NCI-H1436 treated with DMSO at 0.1 percent for 48 hours (cell line): ENCODE measurements at places on chromosomes 7 and 10.

DNA sequence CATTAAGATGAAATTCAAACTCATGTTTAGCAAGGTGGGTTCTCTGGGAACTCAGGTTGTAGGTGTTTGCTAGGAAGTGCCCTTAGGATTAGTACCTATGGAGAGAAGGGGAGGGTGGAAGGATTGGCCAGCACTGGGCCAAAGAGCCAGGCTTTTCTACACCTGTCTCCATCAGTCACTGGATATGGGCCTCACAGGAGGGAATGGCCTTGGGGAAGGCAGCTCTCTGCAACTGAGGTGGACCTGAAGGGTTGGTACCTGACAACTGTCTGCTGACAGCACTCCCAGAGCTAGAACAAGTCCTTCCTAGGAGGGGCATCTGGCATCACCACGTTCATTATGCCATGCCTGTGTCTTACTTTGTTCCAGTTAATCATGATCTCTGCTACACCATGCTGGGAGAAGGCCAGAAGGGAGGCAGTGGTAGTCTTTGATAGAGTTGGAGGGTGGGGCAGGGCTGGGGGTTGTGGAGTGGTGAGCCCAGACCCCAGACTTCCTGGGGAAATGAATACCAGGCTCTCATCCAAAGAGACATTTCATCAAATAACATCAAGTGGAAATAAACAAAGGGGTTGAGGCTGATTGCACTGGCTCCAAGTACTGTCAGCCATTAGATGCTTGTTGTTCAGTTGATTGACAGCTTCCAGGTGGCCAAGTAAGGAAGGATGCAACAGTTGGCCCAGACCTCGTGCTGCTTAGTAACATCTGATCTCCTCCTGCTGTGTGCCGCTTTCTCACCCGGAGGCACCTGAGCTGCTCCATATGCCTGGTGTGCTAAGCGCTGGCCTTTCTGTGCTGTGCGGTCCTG is 70.6 kb upstream of the PIK3CG start:
- DNase-seq, result no peak

- no peak for DNase-seq
Observed at GRCh38 chr7:79037001-79037400, 416.5 kb downstream of the MAGI2 start.

GRCh38 chr10:112124866-112125265 is 58.7 kb downstream of the GPAM start:
- DNase-seq, result no peak

- DNase-seq, result no peak
Observed at GRCh38 chr10:119734396-119735332, 8.8 kb downstream of the INPP5F start.

DNA sequence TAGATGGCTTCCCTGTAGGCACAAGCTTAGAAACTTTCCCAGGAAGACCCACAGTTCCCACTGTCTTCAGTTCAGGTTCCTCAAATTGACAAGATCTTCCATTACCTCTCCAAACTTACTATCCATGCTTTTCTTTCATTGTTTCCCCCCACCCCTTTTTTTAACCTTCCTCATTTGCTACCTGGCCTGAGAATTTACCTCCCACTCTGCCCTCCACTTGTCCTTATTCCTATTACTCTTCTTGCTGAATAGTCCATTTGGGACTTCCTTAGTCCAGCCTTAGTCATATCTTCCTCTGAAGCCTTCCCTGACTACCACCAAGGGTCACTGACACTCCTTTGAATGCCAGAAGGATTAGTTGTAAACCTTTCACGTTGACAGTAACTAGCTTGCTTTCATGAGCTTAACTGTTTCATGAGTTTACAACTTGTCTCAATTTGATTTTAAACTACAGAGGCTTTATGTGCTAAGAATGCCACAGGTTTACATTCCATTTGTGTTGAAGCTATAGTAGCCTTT is 1.2 kb upstream of the CALU start:
- no peak for DNase-seq

DNA sequence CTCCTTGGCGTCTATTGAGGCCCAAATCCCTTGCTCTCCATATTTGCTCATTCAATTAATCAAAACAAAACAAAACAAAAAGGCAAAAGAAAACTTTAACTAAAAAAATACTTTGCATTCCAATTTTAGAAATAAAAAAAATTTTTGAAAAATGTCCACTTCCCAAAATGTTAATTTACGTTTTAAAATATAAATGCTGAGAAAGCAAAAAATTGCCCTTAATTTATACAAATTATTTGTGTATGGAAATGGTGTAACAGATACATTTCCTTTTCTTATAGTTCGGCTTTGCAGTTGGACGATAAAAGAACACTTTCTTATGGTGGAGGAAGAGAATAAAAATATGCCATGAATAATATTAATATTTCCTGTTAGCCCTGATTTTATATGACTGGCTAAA is 652.8 kb upstream of the PFKP start:
- DNase-seq, result no peak

GRCh38 chr10:44012921-44013320 is 364.2 kb upstream of the ZNF32 start:
- no peak for DNase-seq

- no peak for DNase-seq
Observed at GRCh38 chr7:116357781-116358670, 141.5 kb upstream of the CAV2 start.

DNA sequence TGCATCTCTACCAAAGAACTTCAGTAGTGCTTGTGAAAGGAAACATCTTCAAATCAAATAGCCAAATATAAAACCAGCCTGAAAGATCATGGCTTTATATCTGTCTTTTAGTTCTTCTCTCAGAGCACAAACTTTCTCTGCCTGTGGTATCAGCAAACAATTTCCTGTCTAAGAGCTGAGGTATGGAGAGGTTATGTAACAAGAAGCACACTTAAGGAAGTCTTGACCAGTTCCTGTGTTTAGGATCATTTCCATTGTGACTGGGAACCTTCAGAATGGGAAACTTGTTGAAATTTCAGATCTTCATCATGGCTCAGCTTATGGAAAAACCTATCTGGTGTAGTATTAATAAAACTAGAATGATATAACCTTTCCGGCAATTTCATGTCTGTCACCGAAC is 148.8 kb downstream of the MBL2 start:
- DNase-seq, result no peak

DNA sequence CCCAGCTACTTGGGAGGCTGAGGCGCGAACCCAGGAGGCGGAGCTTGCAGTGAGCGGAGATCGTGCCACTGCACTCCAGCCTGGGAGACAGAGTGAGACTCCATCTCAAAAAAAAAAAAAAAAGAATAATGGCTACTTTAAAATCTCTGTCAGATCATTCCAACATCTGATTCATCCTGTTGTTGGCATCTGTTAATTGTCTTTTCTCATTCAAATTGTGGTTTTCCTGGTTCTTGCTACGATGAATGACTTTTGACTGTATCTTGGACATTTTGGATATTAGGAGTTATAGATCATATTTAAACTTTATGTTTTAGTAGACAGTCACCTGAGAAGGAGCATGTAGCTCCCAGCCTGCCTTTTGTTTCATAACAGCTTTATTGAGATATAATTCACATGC is 8.5 kb downstream of the TPST1 start:
- DNase-seq, result no peak

DNA sequence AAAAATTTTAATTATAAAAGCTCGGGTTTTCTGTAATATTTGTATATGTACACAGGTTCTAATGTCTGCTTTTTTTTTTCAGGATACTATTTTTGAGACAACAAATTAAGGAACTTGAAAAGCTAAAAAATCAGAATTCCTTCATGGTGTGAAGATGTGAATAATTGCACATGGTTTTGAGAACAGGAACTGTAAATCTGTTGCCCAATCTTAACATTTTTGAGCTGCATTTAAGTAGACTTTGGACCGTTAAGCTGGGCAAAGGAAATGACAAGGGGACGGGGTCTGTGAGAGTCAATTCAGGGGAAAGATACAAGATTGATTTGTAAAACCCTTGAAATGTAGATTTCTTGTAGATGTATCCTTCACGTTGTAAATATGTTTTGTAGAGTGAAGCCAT is 57.9 kb upstream of the BAMBI start:
- DNase-seq, result no peak

GRCh38 chr7:106927536-106927935 is 62.5 kb downstream of the PIK3CG start:
- DNase-seq, result no peak

DNA sequence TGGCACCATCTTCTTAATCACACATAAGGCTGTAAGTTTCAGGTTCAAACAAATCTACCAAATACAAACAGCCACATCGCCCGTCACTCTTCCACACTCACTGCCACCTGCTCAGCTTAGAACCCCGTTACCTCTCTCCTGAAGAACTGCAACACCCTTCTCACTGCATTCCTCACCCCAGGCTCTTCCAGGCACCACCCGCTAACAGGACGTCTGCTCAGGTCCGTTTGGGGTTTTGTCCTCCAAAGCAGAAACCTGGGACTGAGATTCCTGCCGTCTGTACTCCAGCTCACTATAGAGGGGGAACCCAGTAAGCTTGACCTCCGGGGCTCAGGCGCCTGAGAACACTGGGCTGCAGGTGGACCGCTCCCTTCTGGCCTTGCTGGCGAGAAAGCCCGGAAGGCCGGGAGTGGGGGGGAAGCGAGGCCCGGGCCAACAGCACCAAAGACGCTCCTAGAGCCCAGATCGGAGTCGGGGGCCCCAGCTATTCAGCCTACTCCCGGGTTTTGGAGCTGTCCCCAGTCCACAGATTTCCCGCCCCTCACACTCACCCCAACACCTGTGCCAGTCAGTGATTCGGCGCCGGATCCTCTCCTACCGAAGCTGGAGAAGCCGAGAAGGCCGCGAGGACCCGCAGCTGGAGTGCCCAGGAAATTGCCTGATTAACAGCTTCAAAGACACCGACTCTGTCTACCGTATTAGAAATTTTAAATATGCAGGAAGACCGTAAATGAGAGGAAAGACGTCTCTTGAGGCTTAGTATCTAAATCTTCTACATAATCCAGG is at the start of gene AP3M1:
AP3M1 (minus strand) TSS at position 625 of the 786 bp plus-strand sequence. CDS start 12,449 bp downstream, outside the sequence.
- no peak for DNase-seq

- no peak for DNase-seq
Observed at GRCh38 chr7:155466814-155467733, 9.1 kb downstream of the EN2 start.

DNA sequence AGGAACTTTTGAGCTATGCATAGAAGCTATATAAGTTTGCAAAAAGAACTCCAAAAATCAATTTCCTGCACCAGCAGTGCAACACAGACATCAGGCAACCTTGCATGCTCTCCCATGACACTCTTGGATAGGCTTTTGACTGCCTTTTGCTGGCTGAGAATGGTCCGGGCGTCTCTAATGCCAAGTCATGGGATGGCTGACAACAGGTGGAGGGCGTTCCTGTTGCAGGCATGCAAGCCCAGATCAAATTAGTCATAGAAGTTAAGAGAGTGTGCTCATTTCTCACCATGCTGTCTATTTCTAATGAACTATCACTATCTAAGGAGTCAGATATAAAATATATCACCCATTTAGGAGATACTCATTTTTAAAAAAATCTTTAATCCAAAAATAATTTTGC is 8.4 kb downstream of the PLCE1 start:
- no peak for DNase-seq

DNA sequence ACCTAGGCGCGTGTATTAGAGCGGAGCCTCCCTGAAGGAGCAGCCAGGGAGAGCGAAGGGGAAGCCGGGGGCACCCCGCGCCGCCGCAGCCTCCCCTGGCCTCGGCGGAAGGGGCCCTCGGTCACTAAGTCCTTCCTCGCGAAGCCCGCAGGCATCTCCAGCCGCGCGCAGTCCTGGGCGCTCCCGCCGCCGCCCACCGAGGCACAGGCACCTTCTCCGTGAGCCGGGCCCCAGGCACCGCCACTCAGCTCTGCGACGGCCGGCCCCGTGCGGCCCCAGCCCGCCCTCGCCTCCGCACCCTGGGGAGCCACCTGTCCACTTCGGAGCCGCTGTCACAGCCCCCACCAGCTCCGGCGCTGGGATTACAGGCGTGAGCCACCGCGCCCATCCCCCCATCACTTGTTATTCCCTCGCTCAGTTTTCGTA is 80.8 kb downstream of the ZNF467 start:
- no peak for DNase-seq

GRCh38 chr7:142534726-142535122 is 214.5 kb upstream of the PRSS1 start:
- no peak for DNase-seq

DNA sequence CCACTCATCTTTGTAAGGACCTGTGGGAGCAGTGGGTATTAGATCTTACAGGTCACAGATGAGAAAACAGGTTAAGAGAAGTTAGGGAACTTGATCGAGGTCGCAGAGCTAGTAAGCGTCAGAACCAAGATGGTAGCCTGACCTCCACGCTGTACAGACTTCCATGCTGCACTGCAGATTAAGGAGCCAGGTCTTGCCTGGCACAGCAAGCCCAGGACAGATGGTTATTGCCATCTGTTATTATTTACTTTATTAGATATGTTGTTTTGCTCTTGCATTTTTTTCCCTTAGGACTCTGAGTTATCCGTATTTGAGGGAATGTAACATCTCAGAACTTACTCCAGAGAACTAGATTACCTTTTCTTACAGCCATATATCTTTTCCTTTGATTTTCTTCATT is 147.2 kb downstream of the NSUN6 start:
- no peak for DNase-seq

DNA sequence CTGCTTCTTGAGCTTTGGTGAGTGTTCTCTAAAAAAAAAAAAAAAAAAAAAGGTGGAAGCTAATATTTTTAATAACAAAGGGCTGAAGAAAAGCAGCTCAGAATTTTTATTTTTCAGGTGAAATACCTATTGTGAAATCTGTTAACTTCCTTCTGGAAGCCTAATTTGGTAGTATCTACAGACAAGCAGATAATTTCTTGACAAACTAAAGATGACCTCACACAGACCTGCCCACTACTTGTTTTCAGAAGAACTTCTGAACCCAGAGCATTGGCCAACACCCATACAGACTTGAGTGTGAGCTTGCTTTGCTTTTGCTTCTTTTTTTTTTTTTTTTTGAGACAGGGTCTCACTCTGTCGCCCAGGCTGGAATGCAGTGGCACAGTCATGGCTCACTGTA is 31.2 kb downstream of the LRRC4 start:
- DNase-seq, result no peak

DNA sequence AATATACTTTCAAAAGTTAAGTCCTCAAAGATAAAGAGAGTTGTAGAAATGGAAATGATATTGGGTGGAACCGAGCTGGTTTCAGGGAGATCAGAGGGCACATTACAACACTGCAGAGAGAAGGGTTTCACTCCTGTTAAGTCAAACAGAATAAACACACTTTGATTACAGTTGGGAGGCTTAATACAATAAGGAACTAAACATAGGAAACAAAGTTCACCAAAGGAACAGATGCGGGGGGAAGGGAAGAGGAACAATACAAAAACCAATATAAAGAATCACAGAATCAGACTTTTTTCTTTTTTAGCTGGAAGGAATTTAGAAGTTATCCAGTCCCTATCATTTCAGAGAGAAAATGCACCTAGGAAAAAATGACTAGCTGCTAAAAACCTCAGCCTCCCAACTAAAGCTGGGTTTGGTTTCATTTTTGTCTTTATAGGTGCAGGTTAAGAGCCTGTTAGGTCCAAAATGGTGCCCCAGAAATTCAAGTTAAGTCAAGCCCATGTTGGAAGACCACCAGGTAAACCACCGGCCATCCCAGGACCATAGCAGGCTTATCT is 81.9 kb downstream of the DNMBP start:
- DNase-seq, result no peak

DNA sequence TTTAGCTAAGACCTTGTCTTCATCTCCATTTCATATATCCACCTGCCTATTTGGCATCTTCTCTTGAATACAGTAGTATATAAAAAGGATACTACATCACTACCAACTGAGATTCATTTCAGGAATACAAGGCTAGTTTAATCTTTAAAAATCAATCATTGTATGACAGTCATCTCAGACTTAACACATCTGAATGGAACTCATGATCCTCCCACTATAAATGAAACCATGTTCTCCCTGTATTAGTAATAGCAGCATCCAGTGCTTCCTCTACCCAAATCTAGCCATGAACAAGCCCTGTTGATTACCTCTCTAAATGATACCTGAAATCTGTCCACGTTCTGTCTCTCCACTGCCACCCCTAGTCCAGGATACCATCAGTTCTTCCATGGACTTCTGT is 196.2 kb downstream of the CDK14 start:
- DNase-seq, result no peak
